Stimulated activated CD8-positive, alpha-beta memory T cell treated with anti-CD3 and anti-CD28 coated beads, Interleukin-15, amount 100 ng/mL, for 1 hour (primary cell): ENCODE measurements at places on chromosomes 16 and 17.

GRCh38 chr17:35730400-35731005 is 936 bp upstream of the RASL10B start:
- DNase-seq = no peak

DNA sequence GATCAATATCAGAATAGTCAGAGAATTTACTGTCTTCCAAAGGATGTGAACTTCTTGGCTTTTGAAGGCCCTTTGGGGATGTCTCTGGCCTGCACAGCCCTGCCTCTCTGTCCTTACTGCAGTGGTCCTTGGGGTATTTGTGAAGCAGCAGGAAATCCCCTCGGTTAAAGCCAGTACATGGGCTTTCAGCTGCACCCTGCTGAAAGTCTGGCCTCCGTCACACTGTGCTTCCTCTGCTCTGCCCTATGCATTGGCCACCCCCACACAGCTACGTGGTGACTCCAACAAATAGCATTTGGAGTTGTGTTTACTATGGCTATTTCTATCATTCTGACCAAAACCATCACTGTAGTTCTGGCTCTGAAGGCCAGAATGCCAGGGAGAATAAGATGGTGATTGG is 21.2 kb downstream of the SYCE1L start:
- no peak for DNase-seq

DNA sequence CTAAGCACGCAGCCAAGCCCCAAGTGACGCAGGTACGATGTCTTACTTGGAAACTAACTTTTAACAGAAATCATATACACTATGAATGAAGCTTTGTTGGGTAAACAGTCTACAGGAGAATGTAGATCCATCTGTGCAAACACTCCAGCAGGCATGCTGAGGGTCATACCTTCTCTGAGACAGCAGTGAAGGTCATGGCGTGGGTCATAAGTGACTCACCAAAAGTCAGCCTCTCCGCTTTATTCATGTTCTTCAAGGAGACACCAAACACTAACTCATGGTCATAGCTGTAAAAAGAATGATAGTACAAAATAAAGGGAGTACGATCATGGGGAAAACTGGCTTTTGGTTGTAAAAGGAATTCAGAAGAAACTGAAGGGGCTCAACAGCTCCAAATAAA is 20.6 kb downstream of the BLMH start:
- no peak for DNase-seq

DNA sequence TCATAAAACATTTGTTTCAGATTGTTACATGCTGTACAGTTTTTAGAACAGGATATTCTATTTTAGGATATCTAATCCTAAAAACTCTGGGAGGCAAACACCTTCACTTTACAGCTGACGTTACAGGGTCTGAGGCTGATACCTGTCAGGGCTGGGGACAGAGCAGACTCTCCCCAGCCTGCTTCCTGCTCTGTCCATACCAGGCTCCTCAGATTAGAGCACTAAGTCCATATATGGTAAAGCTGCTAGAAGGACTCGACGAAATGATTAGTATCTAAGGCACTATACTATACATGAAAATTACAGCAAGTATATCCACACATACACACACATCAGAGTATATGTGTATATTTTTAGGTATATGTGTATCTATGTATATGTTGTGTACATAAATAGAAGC is 125.2 kb downstream of the ZFHX3 start:
- DNase-seq = no peak

GRCh38 chr17:20241855-20242254 is 225.5 kb downstream of the LGALS9B start:
- no peak for DNase-seq

- DNase-seq = no peak
Observed at GRCh38 chr17:73103641-73104335, 11.3 kb upstream of the SLC39A11 start.

GRCh38 chr16:75264999-75265910 is 13.8 kb upstream of the BCAR1 start:
- DNase-seq = no peak

GRCh38 chr16:69201291-69201690 is 14.3 kb downstream of the SNTB2 start:
- no peak for DNase-seq

- no peak for DNase-seq
Observed at GRCh38 chr17:28470914-28471366, 2.5 kb upstream of the SLC13A2 start.

- no peak for DNase-seq
Observed at GRCh38 chr17:6641247-6641863, 495 bp downstream of the TXNDC17 start.

GRCh38 chr17:9002606-9003354 is 18.5 kb upstream of the NTN1 start:
- no peak for DNase-seq

DNA sequence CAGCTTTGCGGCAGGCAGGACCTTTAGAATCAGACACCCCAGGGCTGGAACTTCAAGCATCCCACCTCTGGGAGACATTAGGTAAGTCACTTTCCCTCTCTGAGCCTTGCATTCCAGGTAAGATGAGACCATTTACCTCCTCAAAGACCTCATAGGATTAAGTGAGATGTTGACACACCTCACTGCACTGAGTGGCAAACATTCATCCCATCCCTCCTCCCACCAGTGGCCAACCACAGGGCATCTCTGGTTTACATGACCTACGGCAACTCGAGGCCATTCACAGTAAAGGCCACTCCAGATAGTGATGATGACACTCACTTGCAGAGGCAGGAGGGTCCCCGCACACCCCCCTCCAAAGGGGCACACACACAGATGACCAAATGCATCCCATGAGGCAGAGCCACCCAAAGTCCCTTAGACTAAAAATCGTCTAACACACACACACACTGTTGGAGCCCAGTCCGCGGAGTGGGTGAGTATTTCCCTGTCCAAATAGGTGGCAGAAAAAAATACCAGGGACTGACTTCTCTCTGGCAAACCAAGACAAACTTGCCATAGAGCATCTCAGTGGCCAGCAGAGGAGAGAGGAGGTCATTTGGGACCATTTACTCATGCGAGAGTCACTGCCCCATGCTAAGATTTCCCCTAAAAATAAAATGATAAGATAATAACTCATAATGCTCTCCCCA is 454.9 kb downstream of the SOX9 start:
- no peak for DNase-seq

- DNase-seq = no peak
Observed at GRCh38 chr17:20095336-20096080, 86.3 kb downstream of the SPECC1 start.

DNA sequence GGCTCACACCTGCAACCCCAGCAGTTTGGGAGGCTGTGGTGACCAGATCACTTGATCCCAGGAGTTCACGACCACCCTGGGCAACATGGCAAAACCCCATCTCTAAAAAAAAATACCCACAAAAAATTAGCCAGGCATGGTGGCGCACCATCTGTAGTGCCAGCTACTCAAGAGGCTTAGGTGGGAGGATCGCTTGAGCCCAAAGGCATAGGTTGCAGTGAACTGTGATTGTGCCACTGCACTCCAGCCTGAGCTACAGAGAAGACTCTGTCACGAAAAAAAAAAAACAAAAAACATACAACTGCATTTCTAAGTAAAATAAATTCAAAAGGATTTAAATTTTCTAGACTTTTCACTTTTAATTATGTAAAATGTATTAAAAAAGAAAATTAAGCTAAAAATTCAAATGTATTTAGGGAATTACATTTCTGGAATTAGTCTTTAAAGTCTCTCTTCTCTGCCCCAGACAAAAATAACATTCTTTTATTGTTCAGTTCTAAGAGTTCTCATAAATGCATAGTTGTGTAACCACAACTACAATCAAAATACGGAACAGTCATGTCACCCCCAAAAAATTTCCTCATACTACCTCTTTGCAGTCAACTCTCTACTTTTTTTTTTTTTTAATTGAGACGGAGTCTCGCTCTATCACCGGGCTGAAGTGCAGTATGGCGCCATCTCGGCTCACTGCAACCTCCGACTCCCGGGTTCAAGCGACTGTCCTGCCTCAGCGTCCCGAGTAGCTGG is 14.1 kb downstream of the FAM222B start:
- DNase-seq = no peak

GRCh38 chr17:13619462-13619861 is 17.7 kb upstream of the HS3ST3A1 start:
- DNase-seq = no peak

DNA sequence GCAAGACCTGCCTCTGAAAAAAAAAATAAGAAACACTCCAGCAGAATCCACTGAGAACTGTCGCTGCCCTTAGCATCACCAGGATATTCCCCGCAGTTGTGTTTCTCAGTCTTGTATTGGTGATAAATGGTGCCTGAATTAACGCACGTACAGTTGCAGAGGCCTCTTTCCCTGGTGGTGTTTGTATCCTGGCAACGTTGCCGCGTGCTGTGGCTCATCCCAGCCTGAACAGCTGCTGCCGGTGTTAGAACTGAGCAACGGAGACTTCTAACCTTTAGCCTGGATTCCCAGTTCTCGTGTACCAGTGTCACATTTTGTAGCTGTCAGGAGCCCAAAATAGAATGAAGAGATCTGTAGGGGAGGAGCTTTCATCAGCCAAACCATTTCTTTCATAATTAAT is 4.8 kb downstream of the MLYCD start:
- DNase-seq = no peak

- no peak for DNase-seq
Observed at GRCh38 chr16:70522216-70523075, 908 bp downstream of the COG4 start.

GRCh38 chr16:68406458-68407152 is 41.7 kb downstream of the SMPD3 start:
- DNase-seq = no peak

DNA sequence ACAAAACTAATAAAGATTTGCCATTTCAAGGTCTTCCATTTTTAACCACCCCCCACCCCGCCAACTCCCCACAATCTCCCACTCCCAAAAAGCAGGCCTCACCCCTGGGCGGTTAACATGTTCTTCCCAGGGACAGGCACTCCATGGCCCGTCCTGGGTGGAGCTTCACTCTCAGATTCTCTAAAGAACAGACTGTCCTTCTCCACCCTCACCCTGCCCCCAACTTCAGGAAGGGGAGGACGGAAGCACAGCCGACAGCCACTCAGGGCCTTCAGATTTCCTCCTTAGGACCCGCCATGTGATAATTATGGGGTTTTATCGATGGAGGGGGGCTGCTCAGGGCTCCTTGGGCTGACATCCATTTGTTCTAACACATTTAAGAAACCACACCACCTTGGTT is 61.9 kb downstream of the ZFHX3 start:
- no peak for DNase-seq
